HT-29 (cell line): ENCODE measurements at places on chromosomes 1 and 21. TPM values are rescaled to one million over a fixed set of nuclear protein-coding genes. Genes with fewer than 3 reads are reported as not detected.

- DNase-seq, result no peak
Observed at GRCh38 chr1:150106341-150106740, 38.8 kb downstream of the VPS45 start.

ARMH1 gene
- 0.15 and 0.99 TPM in 2 replicates for total RNA-seq

GRCh38 chr21:29431680-29432079 lies 133.0 kb downstream of the BACH1 start:
- no peak for DNase-seq

GRCh38 chr1:50481142-50481736 lies 58.0 kb upstream of the DMRTA2 start:
- no peak for DNase-seq

EXO1 gene
- total RNA-seq, result 7.9 and 9.5 TPM in 2 replicates

DNA sequence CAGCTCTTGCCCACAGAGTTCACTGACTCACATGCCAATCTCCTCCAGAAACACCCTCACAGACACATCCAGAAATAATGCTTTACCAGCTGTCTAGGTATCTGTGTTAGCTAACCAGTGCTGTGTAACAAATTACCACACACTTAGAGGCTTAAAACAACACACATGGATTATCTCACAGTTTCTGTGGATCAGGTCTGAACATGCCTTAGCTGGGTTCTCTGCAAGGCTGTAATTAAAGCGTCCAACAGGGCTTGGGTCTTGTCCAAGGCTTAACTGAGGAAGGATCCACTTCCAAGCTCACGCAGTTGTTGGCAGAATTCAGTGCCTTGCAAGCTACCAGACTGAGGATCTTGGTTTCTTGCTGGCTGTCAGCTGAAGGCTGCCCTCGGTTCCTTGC lies 92.5 kb upstream of the RGS4 start:
- DNase-seq, result no peak

C1orf116 gene
- 45.7 and 47.1 TPM in 2 replicates for total RNA-seq

- DNase-seq, result no peak
Observed at GRCh38 chr21:34180826-34181359, 107.5 kb downstream of the MRPS6 start.

DSTYK gene
- 1.2 and 1.7 TPM in 2 replicates for total RNA-seq

- DNase-seq, result no peak
Observed at GRCh38 chr1:112882271-112882744, 73.7 kb downstream of the SLC16A1 start.

- DNase-seq, result no peak
Observed at GRCh38 chr1:85582687-85583591, 2.4 kb downstream of the CCN1 start.

- no peak for DNase-seq
Observed at GRCh38 chr1:1911350-1912041, 3.6 kb upstream of the CALML6 start.

DNA sequence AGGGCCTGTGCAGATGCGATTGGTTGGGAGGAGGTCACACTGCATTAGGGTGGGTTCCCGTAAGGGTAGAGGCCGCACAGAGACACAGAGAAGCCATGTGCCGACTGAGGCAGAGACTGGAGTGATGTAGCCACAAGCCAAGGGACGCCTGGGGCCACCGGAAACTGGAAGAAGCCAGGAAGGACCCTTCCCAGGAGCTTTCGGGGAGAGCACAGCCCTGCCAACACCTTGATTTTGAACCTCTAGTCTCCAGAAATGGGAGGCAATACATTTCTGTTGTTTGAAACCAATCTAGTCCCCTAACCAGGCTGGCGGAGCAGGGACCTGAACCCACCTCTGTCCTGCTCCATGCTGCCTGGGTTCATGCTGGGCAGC lies 10.8 kb downstream of the UBASH3A start:
- no peak for DNase-seq

DNA sequence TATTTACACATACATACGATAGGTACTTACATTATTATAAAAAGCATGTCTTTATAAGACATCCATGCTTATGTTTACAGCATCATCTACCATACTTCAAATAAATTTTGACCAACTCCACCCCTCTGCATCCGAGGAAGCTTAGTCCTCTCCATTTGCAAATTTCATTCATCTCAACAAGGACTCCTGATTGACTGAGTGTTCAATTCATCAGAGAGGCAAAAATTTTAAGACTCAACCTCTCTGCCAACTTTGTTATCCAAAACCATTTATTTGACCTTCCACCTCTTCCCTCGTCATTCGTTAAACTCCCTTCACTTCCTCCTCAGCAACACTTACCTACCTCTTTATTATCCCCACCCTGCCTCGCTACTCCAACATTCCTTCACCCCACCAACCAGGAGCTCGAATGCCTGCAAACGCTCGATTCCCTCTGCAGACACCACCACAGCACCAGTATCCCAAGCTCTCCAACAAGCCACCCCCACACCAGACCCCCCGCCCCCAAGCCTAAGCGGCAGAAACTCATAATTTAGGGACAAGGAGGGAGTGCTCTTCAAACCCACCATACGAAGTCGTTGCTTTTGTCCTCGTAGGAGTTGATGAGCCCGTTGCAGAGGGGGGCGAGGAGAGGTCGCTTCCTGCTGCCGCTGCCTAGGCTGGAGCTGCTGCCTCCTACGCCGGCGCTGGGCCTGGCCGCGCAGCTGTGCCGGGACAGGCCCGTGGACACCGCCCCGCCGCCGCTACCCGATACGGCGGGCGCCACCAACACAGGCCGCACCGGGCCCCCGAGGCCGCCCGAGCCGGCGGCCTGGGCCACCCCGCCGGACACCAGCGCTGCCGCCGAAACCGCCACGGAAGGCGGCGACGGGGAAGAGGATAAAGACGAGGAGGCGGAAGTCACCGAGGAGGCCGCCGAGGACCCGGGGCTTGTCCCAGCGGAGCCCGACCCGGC lies 803 bp downstream of the COP1 start:
- DNase-seq, result peak; percentile 71

DNA sequence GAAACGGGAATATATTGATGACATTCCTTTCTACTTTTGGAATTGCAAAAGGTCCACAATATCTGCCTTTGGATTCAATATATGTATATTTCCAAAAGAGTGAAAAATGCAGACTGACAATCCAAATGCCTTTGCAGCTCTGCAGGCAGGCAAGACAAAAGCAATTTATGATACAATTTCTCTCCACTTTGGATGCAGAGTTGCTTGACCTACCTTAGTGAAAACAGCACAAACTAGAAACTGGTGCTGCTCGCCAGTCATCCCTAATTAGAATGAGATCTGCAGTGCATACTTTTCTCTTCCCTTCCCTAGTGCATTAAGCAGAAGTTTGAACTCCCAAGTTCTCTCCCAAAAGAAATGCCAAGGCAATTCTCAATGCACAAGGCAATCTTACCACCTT lies 56.8 kb downstream of the KIAA0319L start:
- DNase-seq, result no peak

- DNase-seq, result no peak
Observed at GRCh38 chr1:70827030-70827429, 220.6 kb downstream of the PTGER3 start.

- DNase-seq, result no peak
Observed at GRCh38 chr1:94719926-94720793, 100.0 kb upstream of the SLC44A3 start.

DNA sequence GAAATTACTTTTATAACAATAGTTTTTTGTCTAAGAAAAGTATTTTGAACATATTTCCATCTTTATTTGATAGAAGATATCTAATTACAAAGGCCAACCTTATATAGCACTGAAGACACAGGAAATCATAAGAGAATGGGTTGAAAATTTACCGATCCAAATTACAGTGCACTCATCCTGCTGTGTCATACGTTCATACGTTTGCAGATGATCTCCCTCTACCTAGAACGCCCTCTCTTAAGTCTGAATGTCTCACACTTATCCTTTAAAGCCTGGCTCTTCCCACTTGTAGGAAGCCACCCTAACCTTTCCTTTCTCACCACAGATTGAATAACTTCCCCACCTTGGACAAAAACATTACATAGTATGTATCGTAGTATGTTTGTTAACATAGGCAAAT lies 9.3 kb downstream of the ASH1L start:
- DNase-seq, result no peak

DNA sequence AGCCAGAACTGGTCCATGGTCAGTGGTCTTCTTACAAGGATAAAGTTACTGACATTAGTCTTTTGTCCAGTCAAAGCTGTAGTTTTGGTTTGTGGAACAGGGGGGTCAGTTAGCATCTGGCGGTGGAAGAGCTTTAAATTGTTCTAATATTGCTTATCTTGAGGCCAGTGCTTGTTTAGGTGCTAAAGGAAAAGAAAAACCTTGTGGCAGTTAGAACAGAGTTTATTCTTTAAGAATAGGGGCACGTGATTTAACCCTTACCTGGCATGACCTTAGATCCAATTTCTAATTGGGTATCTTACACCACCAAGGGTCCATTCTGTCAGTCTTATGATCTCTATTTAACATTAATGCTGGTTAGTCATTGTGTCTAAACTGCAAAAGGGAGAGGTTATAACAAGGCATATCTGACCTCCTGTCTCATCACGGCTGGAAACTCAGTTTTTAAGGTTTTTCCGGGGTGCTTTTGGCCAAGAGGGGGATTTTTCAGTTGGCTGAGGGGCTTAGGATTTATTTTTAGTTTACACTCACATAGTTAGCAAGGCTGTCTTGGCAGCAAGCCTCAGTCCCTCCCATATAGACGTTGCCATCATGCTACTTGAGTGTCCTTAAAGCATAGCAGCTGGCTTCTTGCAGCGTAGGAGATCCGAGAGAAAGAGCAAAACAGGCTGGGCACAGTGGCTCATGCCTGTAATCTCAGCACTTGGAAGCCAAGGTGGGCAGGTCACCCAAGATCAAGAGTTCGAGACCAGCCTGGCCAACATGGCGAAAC lies 60.1 kb upstream of the FAM89A start:
- no peak for DNase-seq

DNA sequence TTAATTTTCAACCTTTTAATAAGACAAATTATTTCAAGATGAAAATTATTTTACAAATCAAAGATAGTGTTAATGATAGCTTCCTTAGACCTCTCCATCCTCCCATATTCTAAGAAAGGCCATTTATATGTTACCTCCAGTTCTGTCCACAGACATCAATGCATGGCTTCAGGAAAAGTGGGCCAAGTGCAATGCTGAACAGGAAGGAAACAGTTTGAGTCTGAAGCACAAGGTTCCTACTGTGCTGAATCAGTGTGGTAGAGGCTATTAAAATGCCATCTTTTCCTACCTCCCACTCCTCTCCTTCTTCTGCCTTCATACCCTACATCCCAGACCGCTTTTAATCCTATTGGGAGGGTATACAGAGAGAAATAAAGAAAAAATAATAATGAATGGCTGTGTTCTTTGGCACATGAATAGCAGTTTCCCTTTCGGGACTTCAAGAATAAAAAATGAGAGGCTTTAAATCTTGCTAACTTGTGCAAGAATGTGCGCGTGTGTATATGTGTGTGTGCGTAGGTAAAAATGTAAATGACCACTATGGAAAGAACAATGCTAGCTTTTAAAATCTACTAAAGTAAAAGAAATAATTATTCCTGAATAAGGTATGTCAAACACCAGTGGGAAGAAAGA lies 62.6 kb upstream of the C1orf105 start:
- DNase-seq, result no peak

- DNase-seq, result no peak
Observed at GRCh38 chr1:19164274-19165015, 45.6 kb downstream of the UBR4 start.

HLX gene
- total RNA-seq, result not detected in 2 replicates

DNA sequence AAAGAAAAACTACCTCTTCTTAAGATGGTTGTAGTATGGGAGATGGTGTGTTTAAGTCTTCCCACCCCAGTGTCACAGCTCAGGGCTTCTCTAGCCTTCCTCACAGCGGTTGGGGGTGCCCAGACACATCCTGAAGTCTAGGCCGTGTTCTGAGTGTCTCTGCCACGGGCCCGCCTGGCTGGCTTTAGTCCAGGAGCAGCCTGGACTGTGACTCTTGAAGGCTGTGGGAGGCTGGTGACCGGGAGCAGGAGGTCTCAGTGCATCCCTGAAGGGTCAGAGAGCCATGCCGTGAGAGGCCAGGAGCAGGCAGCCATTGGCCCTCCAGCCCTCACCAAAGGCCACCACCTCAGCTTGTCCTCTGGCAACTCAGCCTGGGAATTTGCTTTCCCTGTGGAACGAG lies 4.5 kb downstream of the EPHX1 start:
- no peak for DNase-seq

- DNase-seq, result no peak
Observed at GRCh38 chr1:84363019-84363418, 35.3 kb upstream of the DNASE2B start.

- DNase-seq, result peak; percentile 78
Observed at GRCh38 chr1:156291226-156292061, 4.0 kb downstream of the GLMP start.

TSPAN2 gene
- 0.05 and 0.23 TPM in 2 replicates for total RNA-seq

CLCA2 gene
- total RNA-seq, result not detected in 2 replicates

AKT3 gene
- not detected in 2 replicates for total RNA-seq

- DNase-seq, result no peak
Observed at GRCh38 chr1:218760601-218761570, 412.8 kb upstream of the LYPLAL1 start.

GRCh38 chr1:30801771-30802198 lies 44.2 kb upstream of the LAPTM5 start:
- DNase-seq, result peak; percentile 75

DNA sequence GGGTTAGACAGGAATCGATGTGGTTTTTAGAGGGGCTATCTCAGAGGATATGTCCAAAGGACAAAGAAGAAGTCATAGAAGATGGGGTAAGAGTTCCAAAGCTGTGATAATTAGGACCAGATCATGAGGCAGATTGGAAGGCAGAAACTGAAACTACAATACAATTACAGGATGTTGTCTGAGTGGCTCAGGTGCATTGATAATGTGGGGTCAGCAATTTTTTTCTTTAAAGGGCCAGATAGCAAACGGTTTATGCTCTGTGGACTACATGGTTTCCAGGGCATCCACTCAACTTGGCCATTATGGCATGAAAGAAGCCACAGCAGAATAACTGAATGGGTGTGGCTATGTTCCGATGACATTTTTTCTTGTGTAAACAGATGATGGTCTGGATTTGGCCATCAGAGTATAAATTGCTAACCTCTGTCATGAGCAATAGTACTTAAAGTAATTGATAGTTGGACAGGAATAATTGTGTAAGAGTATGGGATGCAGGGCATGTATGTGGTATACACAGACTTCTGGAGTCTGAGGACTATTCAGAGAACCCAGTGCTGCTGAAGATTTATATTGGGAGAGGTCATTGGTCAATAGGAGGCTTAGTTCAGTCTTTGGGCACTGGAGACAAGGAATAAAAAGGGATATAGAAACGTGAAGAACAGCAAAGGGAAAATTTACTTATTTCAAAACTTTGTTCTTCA lies 198.4 kb upstream of the ADGRL4 start:
- DNase-seq, result no peak

ILDR2 gene
- total RNA-seq, result 0.05 and 0.48 TPM in 2 replicates

NR1I3 gene
- total RNA-seq, result not detected in 2 replicates

DNA sequence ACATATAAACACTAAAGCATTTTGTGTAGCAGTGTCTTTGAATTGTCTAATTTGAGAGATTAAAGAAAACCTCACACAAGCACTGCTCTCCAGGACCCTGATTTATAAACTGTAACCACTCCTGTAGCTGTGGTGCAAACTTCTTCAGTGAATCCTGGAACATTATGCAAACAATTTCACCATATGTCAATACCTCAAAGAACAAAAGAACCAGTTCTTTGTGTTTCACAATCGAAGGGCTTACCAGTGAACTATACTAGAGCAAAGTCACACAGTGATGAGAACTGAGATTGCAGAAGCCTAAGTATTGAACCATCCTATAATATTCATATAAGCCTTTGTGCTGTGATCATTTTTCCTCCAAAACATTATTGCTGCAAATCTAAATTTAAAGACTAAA lies 21.5 kb downstream of the DPH5 start:
- DNase-seq, result peak; percentile 6

GRCh38 chr1:23704834-23705495 lies 13.4 kb downstream of the RPL11 start:
- no peak for DNase-seq

- DNase-seq, result no peak
Observed at GRCh38 chr1:156508955-156509234, 8.3 kb upstream of the MEF2D start.

RNU1-2 gene
- under 0.01 TPM in 2 replicates for total RNA-seq

PLEKHA6 gene
- total RNA-seq, result 76.7 and 88.6 TPM in 2 replicates
